NAMALWA (cell line): ENCODE measurements at places on chromosomes 12 and 14.

GRCh38 chr12:131834798-131835615 lies 6.8 kb downstream of the MMP17 start:
- DNase-seq = no peak

DNA sequence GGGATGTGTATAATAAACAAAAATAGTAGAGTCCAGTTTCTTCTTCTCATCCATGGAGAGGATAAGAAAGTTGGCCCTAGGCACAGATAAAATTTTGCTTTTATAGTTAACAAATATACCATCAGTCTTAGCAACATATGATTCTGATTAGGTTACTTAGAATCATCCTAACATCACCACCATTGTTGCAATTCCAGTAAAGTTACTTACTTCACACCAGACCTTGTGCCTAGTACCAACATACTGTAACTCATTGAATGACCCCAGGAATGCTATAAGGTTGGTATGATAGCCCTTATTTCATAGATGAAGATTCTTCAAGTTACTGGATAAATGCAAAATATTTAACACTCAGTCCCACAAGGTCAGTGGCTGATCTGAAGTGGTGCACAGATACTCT lies 183.8 kb upstream of the ATP2B1 start:
- DNase-seq = no peak

DNA sequence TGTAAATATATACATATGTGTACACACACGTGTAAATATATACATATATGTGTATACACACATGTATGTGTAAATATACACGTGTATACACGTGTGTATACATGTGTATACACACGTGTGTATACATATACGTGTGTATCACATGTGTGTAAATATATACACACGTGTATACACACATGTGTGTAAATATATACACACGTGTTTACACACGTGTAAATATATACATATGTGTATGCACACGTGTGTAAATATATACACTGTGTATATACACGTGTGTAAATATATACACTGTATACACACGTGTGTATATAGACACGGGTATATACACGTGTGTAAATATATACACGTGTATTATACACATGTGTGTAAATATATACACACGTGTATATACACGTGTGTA lies 71.7 kb downstream of the RPAP3 start:
- DNase-seq = no peak

- DNase-seq = no peak
These were observed 31.8 kb upstream of the DNM1L start for GRCh38 chr12:32647275-32647674.
